Stimulated activated CD8-positive, alpha-beta memory T cell treated with anti-CD3 and anti-CD28 coated beads, Interleukin-2, amount 100 ng/mL, for 48 hours (primary cell): ENCODE measurements at places on chromosomes 4 and X.

- no peak for DNase-seq
These were observed 374.3 kb downstream of the AFF2 start for GRCh38 chrX:148874636-148875246.

DNA sequence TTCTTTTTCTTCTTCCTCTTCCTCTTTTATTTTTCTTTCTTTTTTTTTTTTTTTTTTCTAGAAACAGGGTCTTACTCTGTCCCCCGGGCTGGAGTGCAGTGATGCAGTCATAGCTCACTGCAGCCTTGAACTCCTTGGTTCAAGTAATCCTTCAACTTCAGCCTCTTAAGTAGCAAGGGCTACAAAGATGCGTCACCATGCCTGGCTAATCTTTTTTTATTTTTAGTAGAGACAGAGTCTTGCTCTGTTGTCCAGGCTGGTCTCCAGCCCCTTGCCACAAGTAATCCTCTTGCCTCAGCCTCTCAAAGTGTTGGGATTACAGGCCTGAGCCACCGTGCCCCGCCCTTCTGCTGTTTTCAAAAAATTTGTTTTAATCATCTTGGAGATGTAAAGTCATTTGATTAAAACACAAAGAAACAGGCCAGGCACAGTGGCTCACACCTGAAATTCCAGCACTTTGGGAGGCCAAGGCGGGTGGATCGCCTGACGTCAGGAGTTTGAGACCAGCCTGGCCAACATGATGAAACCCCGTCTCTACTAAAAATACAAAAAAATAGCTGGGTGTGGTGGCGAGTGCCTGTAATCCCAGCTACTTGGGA, 28.1 kb downstream of the SYNPO2 start:
- no peak for DNase-seq

DNA sequence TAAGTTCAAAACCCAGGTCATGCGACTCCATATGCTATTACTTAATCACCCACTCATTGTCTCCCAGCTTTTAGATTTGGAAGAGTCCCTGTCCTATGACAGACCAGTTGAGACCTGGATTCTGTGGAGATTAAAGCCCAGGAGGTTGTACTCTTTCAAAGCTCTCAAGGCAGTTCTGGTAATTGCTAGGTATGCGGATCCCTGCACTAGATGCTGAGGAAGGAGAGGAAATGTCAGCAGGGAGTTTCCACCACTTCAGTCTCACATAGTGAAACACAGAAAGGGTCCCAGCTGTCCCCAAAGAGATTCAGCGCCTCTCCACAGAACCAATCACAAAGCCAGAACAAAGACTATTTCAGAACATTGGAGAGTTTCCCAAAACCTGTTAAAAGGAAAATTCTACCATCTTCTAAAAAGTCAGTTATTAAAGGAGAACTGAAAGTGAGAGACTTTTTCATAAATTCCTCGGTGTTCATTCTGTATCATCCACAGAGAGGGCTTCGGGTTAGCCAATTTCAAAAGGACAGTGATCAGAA, 53.4 kb downstream of the IRF2 start:
- no peak for DNase-seq

DNA sequence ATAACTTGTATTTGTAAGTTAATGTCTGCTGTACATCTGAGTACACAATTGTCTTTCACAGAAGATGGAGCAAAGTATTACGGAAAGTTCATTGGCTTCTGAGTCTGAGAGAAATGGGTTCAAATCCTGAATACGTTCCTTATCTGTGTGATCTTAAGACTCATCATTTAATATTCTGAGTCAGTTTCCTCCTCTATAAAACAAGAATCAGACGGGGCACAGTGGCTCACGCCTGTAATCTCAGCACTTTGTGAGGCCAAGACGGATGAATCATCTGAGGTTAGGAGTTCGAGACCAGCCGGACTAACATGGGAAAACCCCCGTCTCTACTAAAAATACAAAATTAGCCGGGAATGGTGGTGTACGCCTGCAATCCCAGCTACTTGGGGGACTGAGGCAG, 57.8 kb downstream of the APBB2 start:
- DNase-seq: no peak

DNA sequence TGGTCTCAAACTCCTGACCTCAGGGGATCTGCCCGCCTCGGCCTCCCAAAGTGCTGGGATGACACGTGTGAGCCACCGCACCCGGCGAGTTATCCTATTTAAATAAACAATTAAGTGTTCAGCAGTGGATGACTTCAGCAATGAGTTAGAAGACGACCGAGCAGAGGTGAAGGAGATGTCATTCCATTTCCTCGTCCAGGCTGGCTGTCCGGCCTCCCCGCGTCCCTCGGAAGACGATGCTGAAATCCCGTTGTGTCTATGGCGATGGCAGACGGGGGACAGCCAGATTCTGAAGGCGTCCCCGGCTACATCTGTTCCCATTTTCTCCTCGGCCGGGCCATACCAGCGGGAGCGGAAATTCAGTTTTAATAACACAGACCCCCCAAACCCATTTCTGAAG, 209.8 kb downstream of the CRLF2 start:
- DNase-seq: no peak

GRCh38 chr4:2832981-2833670, 10.5 kb upstream of the ADD1 start:
- no peak for DNase-seq

GRCh38 chr4:54224996-54225597, 4.0 kb upstream of the PDGFRA start:
- DNase-seq: no peak

DNA sequence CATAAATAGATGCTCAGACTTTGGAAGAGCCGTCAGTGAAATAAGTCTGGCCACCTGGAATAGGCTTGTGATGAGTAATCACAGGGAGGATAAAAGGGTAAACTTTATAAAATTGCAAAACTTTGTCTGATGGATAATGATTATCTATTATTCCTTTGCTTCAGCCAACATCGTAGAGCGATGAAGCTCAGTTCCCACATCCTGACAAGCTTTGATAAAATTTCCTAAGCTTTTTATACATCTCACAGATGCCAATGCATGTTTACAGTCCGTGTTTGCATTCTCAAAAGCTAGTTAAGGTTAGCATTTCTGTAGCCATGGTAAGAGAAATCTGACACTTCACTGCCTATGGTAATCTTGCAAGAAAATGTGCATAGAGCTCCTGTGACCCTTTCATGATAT, 15.4 kb upstream of the UGDH start:
- DNase-seq: no peak

DNA sequence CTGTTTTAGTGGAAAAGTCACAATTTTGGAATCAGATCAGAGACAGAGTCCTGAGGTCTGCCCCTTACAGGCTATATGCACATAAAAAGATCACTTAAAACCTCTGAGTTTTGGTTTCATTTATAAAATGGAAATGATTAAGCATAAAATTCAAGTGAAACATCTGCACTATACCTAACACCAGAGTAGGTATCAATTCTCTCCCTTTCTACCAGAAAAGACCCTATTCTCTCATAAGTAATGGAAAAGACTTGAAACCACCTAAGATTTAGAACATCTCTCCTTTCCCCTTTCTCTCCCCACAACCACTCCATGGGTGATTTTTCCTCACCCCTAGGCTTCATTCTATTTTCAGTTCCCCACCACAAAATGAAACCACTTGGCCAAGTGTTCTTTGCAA, 907 bp downstream of the LHFPL1 start:
- DNase-seq: no peak

DNA sequence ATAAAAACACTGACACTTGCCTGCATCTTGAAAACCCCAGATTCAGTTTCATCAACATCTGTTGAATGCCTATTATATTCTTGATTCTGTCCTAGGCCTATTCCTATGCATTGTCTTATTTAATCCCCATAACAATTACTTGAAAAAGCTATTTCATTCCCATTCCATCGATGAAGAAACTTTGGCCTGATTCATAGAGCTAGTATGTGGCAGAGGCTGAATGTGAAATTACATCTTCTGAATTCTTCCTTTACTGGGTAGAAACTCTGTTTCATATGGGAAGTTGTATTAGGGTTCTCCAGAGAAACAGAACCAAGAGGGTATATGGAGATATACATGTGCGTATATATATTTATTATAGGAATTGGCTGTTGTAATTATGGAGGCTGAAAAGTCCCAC, 35.0 kb upstream of the SLC4A4 start:
- DNase-seq: no peak

- DNase-seq: no peak
These were observed 91.1 kb downstream of the PCDH7 start for GRCh38 chr4:30811296-30811695.

DNA sequence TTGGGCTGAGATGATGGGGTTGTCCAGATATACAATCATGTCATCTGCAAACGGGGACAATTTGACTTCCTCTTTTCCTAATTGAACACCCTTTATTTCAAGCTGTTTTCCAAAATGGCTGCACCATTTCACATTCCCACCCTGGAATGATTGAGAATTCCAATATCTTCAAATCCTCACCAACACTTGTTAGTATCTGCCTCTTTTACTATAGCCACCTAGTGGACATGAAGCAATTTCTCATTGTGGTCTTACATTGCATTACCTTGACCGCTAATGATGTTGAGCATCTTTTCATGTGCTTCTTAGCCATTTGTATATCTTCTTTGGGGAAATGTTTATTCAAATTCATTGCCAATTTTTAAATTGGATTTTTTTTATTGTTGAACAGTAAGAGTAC, 364.8 kb downstream of the SMARCA1 start:
- DNase-seq: no peak

DNA sequence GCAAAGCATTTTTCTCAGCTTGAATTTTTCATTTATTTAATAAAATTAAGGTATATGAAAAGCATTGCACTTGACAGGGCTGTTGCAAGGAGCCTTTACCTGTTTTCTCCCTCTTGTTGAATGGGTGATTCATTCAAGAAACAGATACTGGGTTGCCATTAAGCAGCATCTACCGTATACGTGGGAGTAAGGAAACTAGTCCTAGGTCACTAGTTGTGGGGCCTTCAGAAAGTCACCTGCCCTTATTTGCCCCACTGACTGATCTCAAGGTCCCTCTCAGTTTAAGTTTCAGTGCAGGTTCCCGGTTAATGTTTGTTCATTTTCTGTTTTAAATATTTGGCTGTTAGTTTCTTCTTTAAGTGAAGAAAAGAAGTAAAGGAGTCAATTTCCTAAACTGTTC, 34.0 kb downstream of the LHFPL1 start:
- DNase-seq: no peak

DNA sequence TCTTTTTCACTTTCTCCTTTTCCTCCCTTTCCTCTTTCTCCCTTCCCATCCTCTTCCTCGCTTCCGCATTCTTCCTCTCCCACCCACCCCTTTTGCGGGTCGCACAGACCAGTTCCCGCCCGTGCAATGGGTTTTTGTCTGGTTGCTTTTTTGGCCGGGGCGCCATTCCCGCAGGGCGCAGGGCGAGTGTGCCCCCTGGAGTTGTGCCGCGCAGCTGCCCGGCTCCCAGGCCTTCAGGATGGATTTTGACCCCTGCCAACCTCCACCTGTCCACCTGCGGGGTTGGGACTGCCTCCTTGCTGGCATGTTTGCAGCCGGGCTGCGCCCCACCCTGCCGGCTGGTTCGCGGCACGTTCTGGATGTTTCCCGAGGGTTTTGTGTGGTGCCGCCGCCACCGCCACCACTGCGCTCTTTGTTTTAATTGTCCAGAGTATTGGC, 578 bp upstream of the SEL1L3 start:
- DNase-seq: no peak

- DNase-seq: no peak
These were observed 276.3 kb upstream of the LDB2 start for GRCh38 chr4:17174751-17175150.

GRCh38 chrX:71171110-71171801, 26.6 kb downstream of the NLGN3 start:
- no peak for DNase-seq

DNA sequence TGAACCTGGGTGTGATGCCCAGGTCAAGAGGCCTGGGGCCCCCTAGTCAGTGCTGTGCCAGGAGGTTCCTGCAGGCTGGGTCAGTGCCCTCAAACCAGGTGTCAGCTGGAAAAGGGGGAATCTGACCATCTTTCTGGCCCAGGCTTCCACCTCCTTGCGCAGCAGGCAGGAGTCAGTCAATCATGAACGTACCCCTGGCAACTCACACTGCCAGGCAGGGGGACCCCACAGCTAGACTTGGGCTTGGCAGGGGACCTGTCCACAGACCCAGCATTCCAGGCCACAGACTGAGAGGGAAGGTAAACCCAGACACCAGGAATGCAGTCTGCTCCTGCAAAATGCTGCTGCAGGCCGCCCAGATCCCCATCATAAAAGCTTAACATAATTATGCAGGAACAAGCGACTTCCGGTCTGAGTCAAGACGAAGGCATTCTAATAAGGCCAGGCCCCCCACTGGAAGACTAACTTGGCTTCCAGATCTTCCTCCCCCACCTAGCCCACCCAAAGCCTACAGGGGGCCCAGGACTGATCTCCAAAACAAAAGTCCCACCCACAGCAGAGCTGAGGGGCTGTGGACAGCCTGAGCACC, 156.3 kb downstream of the BCOR start:
- no peak for DNase-seq

DNA sequence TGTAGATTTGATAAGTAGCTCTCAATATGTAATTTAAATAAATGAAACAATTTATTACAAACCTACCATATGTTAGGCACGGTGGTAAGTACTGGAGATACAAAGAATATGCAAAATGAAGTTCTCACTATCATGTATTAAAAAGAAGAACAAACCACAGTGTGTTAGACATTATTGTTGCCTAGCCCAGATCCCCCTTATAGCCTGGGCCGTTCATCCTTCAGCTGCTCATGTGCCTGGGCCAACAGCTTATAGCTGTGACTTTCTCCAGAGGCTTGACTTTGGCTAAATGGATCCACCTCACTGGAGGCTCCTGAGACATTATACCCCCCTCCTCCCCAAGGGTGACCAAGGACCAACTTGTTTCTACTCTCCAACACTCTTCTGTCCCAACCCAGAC, 29.8 kb upstream of the CCNG2 start:
- DNase-seq: no peak

DNA sequence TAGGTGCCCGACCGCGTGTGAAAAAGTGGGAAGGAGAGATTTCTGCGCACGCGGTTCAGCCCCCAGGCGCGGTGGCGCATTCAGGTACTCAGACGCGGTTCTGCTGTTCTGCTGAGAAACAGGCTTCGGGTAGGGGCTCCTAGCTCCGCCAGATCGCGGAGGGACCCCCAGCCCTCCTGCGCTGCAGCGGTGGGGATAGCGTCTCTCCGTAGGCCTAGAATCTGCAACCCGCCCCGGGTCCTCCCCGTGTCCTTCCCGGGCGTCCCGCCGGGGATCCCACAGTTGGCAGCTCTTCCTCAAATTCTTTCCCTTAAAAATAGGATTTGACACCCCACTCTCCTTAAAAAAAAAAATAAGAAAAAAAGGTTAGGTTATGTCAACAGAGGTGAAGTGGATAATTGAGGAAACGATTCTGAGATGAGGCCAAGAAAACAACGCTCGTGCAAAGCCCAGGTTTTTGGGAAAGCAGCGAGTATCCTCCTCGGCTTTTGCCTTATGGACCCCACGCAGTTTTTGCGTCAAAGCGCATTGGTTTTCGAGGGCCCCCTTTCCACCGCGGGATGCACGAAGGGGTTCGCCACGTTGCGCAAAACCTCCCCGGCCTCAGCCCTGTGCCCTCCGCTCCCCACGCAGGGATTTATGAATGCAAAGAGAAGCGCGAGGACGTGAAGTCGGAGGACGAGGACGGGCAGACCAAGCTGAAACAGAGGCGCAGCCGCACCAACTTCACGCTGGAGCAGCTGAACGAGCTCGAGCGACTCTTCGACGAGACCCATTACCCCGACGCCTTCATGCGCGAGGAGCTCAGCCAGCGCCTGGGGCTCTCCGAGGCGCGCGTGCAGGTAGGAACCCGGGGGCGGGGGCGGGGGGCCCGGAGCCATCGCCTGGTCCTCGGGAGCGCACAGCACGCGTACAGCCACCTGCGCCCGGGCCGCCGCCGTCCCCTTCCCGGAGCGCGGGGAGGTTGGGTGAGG, 3.7 kb downstream of the SHOX start:
- no peak for DNase-seq
